Islet precursor cell (in vitro differentiated cells): ENCODE measurements at places on chromosomes 16 and 17.
A peak's percentile ranks its signal among the peaks of the same experiment; 100 is the strongest.

DNA sequence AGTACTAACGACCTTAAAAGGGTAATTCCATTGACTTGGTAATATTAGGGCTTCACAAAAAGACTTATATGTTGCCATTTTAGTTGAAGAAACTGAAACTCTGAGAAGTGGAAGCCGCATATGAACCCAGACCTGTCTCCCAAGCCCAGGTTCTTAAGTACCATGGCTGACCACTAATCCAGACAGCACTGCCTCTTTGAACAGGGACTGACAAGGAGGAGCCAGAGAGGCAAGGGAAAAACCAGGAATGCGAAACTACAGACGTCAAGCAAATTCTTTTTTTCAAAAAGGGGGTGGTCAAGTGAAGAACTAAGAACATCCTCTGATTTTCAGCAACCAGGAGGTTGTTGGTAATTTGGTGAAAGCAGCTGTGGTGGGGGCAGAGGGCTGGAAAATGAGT lies 15.2 kb downstream of the CYB5D1 start:
- DNase-seq = peak; percentile 59

DNA sequence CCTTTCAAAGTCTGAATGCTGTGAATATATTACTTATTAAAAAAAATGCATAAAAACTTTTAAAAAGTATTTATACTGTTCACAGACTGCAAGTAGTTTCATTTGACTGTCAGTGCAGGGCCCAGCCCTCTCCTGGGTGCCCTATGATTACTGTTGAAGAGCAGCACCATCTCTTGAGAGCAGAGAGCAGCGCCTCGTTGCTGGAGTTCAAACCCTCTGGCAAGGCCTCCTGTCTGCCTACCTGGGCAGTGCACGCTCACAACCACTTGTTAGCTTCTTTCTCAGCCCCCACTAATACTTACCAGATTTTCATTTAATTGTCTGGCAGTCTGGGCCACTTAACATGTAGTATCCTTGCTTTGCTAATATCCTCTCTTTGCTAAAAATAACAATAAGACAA lies 233.4 kb downstream of the PHKB start:
- DNase-seq = no peak

DNA sequence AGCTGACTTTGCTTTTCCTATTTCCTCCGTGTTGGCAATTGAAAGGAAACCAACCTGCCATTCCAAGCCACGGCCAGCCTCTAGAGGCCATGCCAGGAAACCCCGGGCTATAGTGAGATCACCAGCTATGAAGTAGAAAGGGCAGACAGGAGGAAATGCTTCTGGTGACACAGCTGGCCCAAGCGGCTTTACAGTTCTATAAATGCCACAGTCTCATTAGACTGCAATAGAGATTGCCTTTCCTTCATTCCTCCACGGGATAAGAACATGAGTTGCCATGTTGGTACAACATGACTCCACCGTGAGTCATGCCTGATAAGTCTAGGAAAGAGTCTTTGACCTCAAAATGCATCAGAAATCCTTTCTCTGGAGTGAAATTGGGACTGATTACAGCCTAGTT lies 384.9 kb downstream of the GRIN2A start:
- peak; percentile 73 for DNase-seq

- peak; percentile 84 for DNase-seq
These were observed 10.6 kb upstream of the CETP start for GRCh38 chr16:56950881-56951771.

DNA sequence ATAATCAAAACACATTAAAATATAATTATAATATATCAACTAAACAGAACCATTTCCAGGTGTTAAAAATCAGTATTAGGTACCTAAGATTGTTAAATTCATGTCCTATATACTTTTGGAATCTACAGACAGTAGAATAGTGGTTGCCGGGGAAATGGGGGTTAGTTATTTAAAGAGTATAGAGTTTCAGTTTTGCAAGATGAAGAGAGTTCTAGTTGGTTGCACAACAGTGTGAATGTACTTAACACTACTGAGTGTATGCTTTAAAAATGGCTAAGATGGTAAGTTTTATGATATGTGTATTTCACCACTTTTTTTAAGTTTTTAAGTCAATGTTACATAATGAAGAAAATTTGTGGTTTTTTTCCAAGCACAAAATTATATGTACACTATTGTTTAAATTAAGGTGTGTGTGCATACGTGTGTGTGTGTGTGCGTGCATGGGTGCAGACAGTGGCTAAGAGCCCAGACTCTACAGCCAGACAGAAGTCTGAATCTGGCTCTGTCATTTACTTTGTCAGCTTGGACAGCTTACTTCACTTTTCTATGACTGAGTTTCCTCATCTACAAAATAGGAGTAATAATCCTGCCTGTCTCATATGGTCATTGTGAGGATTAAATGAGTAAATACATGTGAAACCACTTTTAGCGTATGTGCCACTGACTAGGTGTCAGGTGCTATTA lies 25.3 kb upstream of the PHAF1 start:
- DNase-seq = no peak

GRCh38 chr16:55734665-55735064 lies 78.9 kb downstream of the SLC6A2 start:
- DNase-seq = peak; percentile 69

DNA sequence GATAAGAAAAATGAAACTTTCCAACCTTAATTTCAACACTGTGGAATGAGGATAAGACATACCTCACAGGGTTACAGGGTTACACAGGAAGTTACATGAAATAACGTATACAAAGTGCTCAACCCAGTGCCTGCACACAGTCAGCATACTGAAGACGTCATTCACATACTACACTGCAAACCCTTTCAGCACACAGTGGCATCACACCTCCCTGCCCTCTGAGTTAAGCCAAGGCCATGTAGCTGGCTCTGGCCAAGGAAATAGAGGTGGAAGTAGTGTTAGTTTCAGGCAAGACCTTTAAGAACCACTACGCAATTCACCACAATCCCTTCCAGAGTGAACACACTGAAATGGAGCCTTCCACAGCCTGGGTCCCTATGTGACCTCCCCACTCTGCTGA lies 46.6 kb upstream of the GSG1L start:
- no peak for DNase-seq

DNA sequence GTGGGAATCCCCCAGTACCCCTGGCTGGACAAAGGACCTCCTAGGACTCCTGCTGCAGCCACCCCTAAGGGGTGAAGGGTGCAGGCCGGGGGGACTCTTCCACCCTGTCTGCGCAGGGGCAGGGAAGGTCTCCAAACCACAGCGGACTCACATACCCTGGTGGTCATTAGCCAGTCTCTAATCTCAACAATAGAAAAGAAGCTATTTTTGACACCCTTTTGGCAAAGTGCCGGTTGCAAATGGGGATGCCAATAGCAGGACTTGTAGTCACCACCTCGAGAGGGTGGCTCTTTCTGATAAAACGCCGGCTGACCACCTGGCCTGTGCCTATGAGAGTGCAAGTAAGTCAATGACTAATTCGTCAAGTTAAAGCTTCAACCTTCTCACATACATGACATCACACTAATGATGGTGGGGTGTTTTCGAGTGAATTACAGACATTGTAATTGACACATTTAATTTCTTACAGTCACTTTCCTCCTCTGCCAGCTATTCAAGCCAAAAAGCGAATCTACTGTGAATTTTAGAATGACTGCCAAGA lies 23.1 kb upstream of the DNAH17 start:
- DNase-seq = no peak

- peak; percentile 68 for DNase-seq
These were observed 19.1 kb upstream of the GSG1L start for GRCh38 chr16:28082624-28083023.

DNA sequence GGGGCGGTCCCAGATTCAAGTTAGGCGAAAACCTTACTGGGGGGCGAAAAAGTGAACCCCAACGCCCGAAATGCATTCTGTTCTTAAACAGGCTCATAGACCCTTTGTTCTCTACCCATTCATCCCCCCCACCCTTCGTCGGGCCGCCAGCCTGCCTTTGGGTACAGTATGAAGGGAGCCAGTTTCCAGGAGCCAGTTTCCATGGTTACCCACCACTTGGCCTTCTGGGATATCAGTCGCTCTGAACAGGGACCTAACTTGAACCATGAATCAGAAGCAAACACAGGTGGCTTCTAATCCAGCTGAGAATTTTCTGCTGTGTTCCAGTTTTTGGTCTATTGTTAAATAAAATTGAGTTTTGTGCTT lies 532 bp downstream of the DHX40 start:
- DNase-seq = peak; percentile 91

GRCh38 chr17:28427371-28427770 lies 21.4 kb upstream of the SLC46A1 start:
- no peak for DNase-seq

DNA sequence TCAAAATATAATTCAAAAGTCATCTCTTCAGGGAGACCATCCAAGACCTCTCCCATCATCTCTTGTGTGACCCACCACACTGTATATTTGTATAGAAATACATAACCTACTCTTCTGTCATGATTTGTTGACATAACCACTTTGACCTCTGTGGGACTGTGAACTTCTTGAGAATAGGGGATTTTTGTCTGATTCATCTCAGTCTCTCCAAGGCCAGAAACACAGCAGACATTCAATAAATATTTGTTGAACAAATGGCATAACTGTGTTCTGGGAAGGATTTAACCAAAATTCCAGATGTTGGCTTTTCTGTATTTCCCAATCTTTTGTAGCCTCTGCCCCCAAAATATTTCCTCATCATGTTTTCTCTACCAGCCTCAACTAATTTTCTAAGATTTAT lies 169.7 kb downstream of the CDH11 start:
- no peak for DNase-seq

DNA sequence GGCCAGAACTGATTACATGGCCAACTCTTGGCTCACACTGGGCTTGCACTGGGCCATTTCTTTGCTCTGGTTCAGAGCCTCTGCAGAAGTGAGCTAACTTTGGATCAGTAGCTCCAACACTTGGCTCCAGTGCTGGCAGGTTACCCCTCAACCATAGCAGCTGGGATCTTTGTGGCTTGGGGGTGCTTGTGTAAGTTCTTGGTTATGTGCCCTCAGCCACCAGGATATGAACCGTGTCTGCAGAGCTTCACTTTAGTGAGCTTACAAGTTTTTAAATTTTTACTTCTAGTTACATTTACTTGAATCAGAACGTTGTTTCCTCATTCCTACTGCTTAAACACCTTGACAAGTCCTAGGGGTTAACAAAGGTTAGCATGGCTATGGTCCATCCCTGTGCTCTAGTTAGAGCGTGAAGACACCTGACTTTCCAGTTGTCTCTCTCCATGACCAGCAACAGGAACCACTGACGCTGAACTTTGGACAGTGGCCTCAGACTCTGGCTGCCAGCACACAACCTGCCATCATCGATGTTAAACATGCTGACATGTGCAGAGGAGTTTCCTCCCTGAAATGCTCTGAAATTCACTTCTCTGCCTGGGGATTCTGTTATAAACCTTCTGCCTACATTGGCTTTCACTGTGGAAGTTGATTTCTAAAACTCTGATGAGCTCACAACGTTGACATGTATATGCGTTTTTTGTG lies 4.1 kb downstream of the PDF start:
- DNase-seq = no peak

DNA sequence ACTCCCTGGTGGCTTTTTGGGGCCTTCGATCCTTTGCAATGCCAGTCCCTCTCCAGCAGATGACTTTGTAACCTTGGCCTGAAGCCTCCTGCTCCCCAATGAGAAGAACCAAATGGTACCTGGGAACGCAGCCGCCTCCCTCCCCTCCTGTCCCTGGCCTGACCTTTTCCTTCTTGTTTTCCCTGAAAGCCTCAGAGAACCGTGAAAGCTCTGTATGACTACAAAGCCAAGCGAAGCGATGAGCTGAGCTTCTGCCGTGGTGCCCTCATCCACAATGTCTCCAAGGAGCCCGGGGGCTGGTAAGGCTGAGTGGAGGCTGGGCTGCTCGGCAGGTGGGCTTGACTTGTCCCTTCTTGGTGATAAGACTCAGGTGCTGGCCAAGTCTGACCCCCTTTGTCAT lies 88.0 kb downstream of the SDR42E1 start:
- DNase-seq = peak; percentile 37

DNA sequence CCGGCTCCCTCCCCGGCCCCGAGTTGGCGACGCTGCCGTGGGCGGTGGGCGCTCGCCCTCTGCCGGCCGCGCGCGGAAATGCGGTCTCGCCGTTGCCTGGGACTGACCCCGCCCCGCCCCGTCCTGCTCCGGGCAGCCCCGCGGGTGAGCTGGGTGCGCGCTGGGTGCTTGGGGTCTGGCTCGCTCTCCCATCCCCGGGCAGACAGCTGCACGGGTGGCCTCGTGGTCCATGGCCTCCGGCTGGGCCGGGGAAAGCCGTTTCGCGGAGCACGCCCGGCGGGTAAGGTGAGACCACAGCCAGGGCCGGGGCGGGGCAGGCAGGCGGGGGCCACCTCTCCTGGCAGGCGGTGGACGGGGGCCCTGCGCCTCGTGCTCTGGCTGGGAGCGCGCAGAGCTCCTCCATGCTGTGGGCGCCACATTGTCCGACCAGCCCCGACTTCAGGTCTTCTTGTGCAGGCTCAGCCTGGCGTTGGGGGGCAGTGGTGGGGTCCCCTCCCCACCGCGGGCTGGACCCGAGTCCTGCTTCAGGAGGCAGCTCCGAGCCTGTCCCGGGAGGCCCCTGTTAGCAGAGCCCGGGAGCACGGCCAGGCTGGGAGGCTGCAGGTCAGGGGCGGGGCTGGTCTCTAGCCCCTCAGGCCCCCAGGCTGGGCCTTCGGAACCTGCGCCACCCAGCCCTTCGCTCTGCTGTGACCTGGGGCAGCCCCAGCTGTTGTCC lies 7.0 kb upstream of the C1QTNF8 start:
- peak; percentile 80 for DNase-seq

GRCh38 chr16:48121276-48121675 lies 34.5 kb downstream of the ABCC12 start:
- no peak for DNase-seq

GRCh38 chr16:63539276-63539675 lies 1503.0 kb upstream of the CDH8 start:
- no peak for DNase-seq

GRCh38 chr16:1295465-1295864 lies 14.0 kb upstream of the UBE2I start:
- no peak for DNase-seq

DNA sequence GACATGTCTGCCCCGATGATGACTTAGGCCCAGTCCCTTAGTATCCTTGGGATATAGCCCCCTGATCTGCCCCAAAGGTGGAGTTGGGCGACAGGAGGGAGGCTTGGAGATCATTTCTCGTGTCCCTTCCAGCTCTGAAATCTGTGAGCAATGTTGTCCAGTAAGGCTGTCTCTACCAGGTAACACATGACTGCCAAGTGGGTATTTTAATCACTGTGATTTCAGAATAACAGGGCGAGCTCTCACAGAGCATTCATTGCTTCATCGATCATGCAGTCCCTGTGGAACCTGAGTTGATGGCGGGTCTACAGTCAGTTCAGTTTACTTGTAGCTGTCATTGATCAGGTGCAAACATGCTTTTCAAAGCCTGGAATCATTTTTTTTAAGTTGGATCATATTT lies 39.2 kb downstream of the KSR1 start:
- DNase-seq = no peak

- DNase-seq = no peak
These were observed 7.5 kb downstream of the SRSF1 start for GRCh38 chr17:57999496-58000017.

- DNase-seq = peak; percentile 92
These were observed 8.0 kb upstream of the CCL1 start for GRCh38 chr17:34370997-34371395.

- no peak for DNase-seq
These were observed 27.1 kb downstream of the HNF1B start for GRCh38 chr17:37717627-37718323.

GRCh38 chr17:15350777-15351477 lies 9.5 kb upstream of the TEKT3 start:
- no peak for DNase-seq
